ENCODE measurements at places on chromosomes 1 and 21.

GRCh38 chr1:178004926-178005391, 35.1 kb upstream of the SEC16B start:
- no peak for DNase-seq

DNA sequence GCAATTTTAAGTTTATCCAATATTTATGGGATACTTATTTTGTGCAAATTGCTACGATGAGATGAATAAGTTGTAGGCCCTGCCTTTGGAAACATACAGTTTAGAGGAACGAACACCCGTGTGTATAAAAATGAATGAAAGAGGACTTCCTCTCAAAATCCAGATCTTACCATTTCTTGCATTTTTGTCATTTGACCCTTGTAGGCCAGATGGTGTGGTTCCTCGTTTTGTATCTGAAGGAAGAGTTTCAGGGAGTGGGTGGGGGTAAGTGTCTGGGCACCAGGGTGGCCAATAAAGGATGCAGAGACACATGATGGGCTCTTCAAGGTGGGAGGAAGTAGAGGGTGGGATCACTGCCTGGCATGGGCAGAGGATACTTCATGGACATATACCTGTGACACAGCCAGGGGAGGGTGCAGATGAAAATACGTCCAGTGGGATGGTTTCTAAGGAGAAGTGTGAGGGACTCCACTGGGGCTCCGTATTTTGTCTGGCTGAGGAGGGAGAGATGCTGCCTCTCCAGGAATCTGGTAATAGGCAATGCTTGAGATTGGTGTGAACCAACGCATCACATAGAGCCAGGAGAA, 14.4 kb downstream of the MAPKAPK2 start:
- no peak for DNase-seq

DNA sequence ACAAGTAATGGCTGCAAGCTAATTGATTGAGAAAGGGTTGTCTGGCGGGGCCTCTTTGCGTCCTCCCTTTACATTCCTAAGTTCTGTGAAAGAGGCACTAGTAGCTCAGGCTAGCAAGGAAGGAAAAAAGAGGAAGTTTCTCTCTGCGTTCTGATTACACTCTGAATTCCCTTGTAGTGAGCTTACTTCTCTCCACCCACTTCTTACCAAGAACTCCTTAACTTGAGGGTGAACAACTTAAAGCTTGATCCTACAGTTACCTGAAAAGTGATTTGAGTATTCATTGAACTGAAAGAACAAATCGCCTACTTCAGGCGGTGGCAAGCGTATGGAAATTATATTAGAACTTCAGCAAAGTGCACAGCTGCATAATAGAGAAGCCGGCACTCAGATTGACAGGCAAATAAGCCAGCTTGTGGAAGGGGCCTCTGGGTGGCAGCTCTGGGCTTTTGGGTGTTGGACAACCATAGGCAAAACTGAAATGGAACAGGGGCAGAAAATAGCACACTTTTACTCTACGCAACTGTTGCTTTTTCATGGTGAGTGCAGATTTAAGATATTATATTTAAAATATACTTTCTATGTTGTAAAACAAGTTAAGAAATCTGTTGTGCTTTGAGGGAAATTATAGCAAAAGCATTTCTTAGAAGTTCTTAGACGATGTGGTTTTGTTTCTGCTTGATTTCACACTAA, 464.5 kb downstream of the USP25 start:
- DNase-seq = no peak

DNA sequence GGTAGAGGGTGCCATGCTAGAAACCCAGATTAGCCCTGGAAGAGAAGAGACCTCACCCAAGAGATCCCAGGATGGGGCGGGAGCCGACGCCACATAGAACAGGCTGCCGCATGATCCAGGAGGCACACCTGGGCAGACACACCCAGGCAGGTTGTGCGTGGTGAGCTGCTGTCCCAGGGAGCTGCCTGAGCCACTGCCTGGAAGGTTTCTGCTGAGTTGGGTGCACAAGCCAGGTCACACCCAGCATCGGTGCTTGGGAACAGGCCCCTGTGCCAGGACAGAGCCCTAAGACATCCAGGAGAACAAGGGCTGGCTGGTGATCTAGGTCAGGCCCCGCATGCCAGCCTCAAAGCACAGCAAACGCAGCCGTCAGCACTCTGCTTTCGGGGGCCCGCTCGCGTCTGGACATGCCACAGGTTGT, 40.2 kb downstream of the CTNNBIP1 start:
- DNase-seq = no peak

GRCh38 chr1:248730507-248731335, 24.8 kb downstream of the LYPD8 start:
- DNase-seq = no peak

GRCh38 chr1:117171900-117172511, 38.7 kb downstream of the VTCN1 start:
- no peak for DNase-seq

Data from activated naive CD4-positive, alpha-beta T cell (primary cell).